Stimulated activated CD8-positive, alpha-beta memory T cell treated with anti-CD3 and anti-CD28 coated beads, Interleukin-7, amount 100 ng/mL, for 4 hours (primary cell): ENCODE measurements at places on chromosomes 16 and 17.

- no peak for DNase-seq
These were observed 7.5 kb upstream of the ARMC5 start for GRCh38 chr16:31451681-31452351.

DNA sequence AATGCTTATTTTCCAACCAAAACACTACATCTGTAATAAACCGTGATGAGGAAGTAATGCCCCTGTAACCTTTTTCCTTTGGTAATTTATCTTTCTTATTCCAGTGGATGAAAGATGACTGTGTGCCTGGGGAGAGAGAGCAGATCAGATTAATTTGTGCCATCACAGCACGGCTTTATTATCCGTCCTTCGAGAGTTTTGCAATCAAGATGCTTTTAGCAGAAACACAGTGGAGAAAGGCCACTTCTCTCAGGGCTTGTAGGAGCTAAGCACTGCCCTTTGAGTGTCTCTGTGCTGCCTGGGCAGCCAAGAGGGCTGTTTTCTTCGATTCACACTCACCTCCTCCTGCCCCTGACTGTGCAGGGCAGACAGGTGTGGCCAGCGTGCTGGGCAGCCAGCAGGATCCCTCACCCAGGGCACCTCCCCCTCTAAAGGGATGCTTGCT, 190.2 kb downstream of the PRKCA start:
- no peak for DNase-seq

- no peak for DNase-seq
These were observed 78.3 kb downstream of the TANGO6 start for GRCh38 chr16:68921637-68922036.

DNA sequence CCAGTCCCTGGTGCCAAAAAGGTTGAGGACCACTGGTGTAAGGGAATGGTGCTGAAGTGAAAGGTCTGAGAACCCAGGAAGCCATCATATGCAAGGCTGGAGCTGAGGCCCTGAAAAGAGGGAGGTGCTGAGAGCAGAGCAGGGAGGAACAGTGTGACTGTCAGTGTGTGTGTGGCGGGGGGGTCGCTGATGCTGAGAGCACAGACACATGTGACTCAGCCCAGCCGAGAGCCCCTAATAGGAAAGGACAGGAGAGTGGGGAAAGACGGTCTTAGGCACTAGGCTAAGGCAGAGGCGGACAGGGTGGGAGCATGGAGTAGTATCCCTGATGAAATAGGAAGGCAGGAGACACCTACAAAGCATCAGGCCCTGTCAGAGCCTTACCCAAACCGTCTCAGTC, 1.2 kb downstream of the B9D1 start:
- DNase-seq: no peak

- no peak for DNase-seq
These were observed 19.8 kb upstream of the SLC39A11 start for GRCh38 chr17:73112246-73112645.

GRCh38 chr17:29158096-29158487, 22.1 kb downstream of the MYO18A start:
- DNase-seq: no peak

- DNase-seq: no peak
These were observed 230.8 kb downstream of the ABCC12 start for GRCh38 chr16:47924950-47925349.

- DNase-seq: peak; percentile 5
These were observed 59.5 kb downstream of the SLFN11 start for GRCh38 chr17:35313875-35314409.

DNA sequence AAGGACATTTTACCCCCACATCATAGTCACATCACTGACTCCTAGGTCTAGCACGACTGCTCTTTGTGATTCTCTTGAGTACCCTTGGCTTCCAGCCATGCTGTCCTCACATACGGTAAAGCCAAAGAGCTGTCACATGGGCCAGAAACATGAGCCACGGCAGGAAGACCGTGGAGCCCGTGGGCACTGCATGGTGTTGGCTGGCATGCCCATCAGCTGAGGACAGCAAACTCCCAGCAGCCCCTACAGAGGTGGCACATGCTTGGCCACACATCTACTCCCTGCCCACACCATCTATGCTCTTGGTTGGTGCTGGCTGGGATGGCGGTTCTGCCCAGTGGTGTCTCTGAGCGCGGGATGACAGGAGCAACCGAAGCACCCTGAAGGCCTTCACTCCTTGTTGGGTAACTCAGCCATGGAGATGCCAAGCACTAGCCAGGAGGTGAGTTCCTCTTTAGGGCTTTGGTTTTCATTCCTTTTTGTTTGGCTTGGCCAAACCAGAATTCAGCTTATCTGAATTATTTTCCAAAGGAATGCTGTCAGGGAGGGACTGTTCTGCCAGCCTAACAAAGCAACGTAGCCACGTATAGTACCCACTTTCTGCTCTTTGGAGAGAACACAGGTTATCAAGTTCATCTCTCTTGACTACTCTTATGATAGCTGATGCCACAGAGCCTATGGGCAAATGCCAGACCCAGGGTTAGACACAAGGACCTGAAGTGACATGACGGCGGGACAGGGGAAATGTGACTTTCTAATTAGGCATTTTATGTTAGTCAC, 10.0 kb downstream of the TNFAIP1 start:
- no peak for DNase-seq

DNA sequence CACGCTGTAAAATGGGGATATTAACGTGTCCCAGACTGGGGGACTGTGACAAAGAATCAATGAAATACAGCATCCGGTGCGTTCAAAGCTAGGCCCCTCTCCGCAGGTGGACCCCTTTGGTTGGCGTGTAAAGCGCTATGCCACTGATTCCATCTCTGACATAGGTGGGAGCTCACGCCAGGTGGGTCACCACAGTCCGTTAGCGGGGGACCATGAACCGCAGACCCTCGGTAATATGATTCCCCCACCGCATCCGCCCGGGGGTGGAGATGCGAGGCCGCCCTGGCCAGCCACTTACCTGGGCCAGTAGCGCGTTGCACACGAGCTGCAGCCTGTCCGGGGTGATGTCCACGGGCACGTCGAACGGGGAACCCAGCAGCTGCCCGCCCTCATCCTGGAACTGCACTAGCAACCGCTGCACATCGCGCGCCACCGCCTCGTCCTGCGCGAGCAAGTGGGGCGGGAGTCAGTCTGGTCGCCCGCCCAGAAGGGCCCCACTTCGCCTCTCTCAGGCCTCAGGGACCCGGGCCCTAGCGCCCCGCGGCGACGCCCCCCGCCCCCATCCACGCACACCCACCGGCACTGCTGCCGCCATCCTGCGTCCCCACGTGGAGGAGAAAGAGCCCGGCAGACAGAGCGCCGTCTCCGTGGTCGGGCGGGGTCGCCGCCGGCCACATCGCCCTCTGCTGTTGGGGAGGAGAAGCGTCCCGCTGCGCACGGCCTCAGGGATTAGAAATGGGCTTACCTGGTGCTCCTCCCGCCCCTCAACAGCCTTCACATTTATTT, at the start of gene NLE1:
Gene NLE1, minus strand, starts transcription at position 623 of the 786 bp plus-strand sequence. Its CDS starts 28 bp downstream, at position 595.
- DNase-seq: peak; percentile 81

GRCh38 chr17:40462343-40463121, 19.3 kb downstream of the IGFBP4 start:
- no peak for DNase-seq

DNA sequence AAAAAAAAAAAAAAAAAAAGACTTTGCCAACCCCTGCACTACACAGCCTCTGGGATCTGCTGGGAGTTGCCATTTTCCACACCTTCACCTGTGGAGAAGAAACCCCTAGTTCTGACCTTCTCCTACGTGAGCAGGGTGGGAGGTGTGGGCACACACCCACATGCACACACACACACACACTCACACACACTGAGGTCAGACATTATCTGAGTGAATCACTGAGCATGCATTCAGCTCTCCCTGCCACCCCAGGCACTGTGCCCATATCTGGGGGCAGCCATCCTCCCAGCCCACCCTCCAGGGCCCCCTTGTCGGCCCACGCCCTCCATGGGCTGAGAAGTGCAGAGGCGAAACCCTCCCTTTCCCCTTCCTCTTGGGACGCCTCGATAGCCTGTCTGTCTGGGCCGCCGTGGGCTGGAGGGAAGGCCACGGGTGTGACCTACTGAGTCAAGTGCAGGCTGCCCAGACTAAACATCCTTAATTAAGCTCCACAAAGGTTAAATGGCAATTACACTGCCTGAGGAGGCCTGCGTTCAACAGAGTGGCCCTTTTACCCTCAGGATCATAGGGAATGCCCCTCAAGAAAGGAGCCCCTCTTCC, 143.8 kb downstream of the C16orf95 start:
- DNase-seq: no peak

- DNase-seq: no peak
These were observed 38.2 kb upstream of the ICAM2 start for GRCh38 chr17:64058621-64059020.

GRCh38 chr16:65059406-65059980, 62.4 kb downstream of the CDH11 start:
- no peak for DNase-seq

DNA sequence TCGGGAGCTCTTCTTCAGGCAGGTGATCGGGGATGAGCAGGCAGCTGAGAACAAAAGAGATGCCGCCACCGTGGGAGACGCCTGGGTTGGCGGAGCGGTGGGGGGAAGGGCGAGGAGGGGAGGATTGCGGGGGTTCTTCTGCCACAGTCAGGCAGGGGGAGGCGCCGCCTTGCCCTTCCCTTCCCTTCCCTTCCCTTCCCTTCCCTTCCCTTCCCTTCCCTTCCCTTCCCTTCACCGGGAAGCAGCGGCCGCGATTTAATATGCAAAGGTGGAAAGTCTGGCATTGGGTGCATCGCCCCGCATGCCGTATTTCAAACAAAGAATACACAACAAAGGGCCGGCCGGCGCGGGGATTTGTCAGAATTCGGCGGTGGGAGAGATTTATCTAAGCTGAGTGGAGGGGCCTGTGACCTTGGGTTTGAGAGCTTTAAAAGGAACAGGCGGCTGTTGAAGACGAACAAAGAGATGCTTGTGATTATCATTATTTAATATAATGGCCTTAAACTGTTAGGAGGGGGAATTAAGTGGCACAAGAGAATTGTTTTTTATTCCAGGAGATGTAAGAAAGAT, 262.3 kb upstream of the TNRC6C start:
- no peak for DNase-seq

DNA sequence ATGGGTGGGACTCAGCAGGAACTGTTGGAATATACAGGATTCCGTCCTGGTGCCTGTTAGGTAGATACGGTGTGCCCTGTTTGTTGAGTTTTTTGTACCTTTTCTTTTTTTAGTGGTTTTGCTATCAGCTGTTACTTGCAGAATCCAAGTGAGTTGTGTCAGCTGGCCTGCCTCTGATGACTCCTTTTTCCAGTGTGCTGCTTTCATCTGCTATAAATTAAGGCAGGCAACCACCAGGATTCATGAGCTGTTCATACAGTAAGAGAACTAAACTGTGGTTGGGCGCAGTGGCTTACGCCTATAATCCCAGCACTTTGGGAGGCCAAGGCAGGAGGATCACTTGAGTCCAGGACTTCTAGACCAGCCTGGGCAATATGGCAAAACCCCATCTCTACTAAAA, 79.9 kb downstream of the WNT3 start:
- DNase-seq: no peak

GRCh38 chr17:37555386-37555785, 53.8 kb downstream of the SYNRG start:
- DNase-seq: no peak

GRCh38 chr16:8686031-8686621, 11.7 kb downstream of the ABAT start:
- no peak for DNase-seq

DNA sequence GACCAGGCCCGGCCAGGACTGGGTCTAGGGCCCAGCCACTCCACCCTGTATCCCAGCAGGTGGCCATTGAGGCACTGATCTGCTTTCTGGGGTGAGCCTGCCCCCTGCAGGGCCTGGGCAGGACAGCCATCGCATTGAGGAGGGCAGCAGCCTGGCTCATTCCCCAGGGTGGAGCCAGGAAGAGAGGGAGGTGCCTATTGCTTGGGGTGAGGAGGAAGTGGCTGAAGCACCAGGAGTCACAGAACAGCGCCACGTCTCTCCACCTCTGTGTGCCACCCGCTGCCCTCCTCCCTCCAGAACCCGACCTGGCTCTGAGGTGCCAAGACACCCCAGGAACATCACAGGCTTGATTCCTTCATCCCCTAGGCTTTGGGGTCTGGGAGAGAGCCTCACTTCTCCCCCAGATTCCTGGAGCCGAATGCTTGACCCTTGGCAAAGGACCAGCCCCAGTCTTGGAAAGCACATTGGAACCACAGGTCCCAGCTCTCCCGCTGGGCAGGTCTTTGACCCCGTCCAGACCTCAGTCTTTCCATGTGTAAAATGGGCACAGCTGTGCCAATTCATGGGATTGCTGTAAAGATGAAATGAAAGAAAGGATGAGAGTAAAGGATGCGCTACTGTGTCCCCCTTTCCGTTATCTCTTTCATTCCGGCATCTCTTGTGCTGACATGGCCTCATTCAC, 7.2 kb upstream of the KRT36 start:
- DNase-seq: no peak

- DNase-seq: no peak
These were observed 1504.5 kb downstream of the CDH11 start for GRCh38 chr16:63617047-63617989.

- DNase-seq: no peak
These were observed at the start of gene ADAP2 for GRCh38 chr17:30921544-30922196. Gene ADAP2 (plus strand): TSS chr17:30921945. CDS start chr17:30922015, 70 bp downstream.

GRCh38 chr17:64117981-64118979, 11.7 kb downstream of the ERN1 start:
- DNase-seq: no peak

GRCh38 chr17:55452139-55452790, 30.6 kb upstream of the MMD start:
- DNase-seq: no peak

GRCh38 chr16:12120217-12120981, 143.9 kb downstream of the SNX29 start:
- DNase-seq: no peak

GRCh38 chr16:5571446-5571845, 473.9 kb upstream of the EEF2KMT start:
- DNase-seq: no peak

GRCh38 chr17:33871720-33872540, 383.2 kb upstream of the CCL2 start:
- no peak for DNase-seq

DNA sequence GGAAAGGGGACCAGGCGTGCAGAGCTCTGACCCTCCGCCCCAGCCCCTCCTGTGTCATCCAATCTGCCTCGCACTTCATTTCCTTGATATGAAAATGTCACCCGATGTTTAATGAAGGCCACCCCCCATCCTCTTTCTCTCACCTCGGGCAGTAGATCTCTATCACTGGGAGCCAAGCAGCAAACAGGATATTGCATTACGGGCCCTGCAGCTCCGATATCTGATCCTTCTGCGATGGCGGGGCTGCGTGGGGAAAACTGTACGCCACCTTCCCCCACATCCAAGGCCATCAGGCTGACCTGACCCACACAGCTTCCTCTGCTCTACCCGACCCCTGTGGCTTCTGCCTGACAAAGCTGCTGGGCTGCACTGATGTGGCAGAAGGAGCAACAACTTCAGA, 74.9 kb downstream of the DYNLRB2 start:
- DNase-seq: no peak

DNA sequence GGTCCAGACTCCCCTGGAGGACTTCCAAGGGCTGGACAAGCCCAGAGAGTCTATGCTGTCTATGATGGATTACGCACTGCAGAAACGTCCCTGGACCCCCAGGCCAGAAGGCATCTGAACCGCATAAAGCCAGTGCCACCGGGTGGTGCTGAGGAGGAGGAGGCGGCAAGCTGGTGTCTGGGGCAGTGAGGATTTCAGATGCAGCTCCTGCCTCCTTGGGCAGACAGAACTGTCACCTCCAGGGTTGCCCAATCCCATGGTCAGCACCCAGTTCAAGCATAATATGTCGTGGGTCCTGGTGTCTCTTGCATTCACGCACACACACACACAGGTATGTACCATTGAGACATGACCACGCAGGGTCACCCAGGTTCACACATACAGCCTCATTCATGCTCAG, 25.6 kb downstream of the RAP1GAP2 start:
- no peak for DNase-seq

- peak; percentile 80 for DNase-seq
These were observed at the start of gene PEX12 for GRCh38 chr17:35578197-35578928. Gene PEX12 (minus strand): TSS chr17:35578571. CDS start chr17:35578021, 550 bp downstream.
